ENCODE measurements at places on chromosomes 7 and 10.

DNA sequence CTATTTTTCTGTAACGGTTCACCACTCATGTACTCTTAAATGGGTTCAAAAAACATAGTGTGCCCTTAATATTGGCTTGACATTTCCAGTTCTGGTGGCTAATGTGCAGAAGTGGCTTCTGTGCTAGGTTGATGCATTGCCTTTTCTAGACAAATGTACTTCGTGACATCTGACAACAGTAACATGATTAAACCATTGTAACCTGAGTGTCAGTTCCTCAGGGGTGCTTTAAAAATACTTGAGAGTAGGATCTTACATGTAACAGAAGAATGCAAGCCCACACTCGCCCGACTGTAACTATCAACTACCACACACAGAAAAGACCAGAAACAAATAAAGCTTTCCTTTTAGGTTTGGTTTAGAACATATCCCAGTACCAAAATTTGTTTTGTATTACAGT, 393.4 kb upstream of the NFE2L3 start:
- DNase-seq: no peak

DNA sequence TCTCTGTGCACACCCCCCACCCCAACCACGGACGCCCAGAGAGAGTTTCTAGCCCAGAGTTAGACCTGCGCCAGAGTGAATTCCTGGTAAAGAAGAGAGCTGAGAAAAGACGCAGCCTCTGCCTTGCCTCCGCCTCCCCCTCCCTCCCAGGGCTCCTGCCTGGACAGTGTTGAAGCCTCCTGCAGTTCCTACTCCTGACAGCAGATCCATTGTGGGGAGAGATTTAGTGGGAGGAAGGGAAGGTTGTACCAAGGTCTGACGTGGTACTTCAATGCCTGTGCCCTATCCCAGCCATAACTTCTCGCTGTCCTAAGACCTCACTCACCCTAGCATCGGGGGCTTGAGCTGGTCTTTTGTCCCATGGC, 952 bp downstream of the SRRM3 start:
- DNase-seq: no peak

- DNase-seq: no peak
These were observed 622 bp upstream of the P4HA1 start for GRCh38 chr10:73097305-73097670.

GRCh38 chr7:107744345-107744750, 406 bp downstream of the CBLL1 start:
- DNase-seq: no peak

GRCh38 chr7:128003167-128003566, 28.1 kb downstream of the LRRC4 start:
- DNase-seq: no peak

DNA sequence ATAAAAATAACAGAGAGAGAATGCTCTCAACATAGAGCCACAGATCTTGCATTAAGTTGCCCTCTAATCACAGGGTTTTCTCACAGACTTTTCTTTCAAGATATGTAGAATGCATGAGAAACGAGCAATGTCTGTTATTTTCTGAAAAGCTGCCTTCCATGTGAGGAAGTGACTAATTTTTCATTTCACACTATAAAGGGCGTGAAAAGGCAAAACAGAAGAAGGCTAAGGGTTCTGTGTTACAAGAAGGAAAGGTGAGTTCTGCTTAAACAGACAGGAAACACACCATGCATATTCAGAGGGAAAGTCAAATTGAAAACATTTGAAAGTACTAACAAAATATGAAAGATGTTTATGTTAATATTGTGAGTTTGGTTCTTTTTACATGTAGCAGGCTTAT, 189.2 kb downstream of the SEMA3D start:
- no peak for DNase-seq

- DNase-seq: no peak
These were observed 114.0 kb upstream of the INSYN2A start for GRCh38 chr10:127310430-127310829.

GRCh38 chr7:16881844-16882243, at the start of gene AGR3:
Gene AGR3 (minus strand): TSS chr7:16881983. CDS start chr7:16878618, 3,365 bp downstream.
- no peak for DNase-seq

DNA sequence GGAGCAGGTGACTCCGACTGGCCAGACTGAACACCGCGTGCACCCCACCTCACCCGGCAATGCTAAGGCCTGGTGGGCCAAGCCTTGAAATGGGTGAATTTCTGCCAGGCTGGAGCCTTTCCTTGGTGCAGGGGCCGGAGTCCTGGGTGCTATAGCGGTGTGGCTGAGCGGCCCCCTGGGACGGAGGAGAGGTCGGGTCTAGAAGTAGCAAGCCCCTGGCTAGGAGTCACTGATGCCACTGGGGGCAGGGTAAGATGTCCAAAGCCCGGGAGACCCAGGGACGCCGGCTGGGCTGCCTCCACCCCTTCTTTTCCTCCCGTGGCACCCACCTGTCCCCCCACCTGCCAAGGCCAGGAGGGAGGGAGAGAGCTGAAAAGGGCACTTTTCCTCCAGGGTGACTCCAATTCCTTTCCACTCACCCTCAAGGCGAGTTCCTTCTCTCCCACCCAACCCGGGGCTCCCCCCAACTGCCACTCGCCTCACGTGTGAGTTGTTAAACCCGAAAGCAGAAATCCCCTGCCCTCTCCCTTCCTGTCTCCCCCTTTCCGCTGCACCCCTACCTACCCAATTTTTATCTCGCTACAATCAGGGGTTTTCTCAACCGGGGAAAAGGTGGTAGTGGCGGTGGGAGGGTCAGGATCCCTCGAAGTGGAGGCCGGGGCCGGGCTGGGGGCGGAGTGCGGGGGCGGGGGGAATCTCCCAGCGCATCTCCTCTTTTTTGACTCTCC, 6.0 kb upstream of the GATA3 start:
- no peak for DNase-seq

DNA sequence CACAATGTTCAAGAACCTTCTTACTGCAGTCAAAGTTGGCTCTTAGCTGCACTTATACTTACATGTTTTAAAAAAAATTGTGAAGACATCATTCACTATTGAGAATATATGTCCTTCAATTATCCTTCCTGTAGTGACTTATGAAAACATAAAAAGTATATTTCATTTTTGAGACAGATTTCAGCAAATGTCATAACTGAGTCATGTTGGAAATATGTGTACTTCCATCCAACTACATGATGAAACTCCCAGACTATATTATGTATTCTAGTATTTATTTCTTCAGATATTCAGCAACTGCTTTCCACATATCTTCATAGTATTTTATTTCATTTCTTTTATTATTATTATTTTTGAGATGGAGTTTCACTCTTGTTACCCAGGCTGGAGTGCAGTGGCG, 160.2 kb downstream of the ARHGAP12 start:
- no peak for DNase-seq

- DNase-seq: no peak
These were observed 264.2 kb downstream of the HPSE2 start for GRCh38 chr10:98971464-98971863.

GRCh38 chr10:123241391-123242141, 87.4 kb downstream of the BUB3 start:
- DNase-seq: no peak

- DNase-seq: no peak
These were observed 106.7 kb downstream of the GPR26 start for GRCh38 chr10:123772645-123773508.

DNA sequence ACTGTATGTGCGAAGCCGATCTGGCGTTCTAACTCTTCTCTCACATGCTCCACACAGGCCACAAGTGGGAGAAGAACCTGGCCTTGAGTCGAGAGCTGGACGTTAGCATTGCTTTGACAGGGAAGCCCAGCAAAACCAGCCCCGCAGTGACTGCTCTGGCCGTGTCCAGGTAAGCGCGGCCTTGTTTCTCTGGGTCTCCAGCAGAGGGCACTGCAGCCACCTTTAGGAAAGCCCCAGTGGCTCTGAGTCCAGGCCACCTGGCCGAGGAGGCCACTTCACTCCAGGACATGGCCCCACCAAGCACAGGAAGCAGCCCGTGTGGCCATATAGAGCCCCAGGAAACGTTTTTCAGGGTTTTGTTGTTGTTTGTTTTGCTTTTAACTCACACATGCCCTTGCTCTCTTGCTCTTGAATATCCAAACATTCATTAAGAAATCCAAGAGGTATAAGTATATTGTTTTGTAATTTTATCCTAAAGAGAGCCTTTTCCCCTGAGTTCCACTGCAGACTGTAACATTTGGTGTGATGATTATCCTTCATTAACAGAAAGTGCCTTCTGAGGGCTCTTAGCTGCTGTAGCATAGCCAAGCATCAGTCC, 41.8 kb upstream of the LRRC18 start:
- DNase-seq: peak; percentile 74

GRCh38 chr7:129684777-129685176, 73.3 kb downstream of the NRF1 start:
- DNase-seq: no peak

DNA sequence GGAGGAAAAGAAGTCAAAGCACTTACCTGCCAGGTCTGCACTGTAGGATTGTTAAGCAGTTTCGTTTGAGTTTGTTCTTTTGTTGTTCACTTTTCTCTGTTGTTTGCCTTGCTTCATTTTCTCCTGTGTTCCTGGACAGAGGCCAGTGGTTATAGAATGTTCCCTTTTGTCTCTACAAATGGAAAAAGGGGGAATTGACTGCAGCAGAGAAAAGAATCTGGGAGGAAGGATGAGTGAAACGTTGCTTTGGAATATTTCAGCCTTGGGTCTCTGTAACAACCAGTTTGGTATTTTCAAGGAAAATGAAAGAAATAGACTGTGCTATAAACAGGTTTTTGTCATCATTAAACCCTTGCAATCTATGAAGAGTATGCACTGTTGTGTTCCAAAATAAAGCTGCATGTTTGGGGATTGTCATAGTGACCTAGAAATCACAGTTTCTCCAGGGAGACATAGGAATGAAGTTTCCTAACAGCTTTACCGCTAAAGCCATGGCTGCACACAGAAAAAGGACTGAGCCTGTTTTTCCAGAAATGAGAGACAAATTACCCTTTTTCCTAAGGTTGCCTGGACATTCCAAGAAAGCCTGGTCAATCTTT, 60.8 kb upstream of the HABP2 start:
- peak; percentile 14 for DNase-seq

DNA sequence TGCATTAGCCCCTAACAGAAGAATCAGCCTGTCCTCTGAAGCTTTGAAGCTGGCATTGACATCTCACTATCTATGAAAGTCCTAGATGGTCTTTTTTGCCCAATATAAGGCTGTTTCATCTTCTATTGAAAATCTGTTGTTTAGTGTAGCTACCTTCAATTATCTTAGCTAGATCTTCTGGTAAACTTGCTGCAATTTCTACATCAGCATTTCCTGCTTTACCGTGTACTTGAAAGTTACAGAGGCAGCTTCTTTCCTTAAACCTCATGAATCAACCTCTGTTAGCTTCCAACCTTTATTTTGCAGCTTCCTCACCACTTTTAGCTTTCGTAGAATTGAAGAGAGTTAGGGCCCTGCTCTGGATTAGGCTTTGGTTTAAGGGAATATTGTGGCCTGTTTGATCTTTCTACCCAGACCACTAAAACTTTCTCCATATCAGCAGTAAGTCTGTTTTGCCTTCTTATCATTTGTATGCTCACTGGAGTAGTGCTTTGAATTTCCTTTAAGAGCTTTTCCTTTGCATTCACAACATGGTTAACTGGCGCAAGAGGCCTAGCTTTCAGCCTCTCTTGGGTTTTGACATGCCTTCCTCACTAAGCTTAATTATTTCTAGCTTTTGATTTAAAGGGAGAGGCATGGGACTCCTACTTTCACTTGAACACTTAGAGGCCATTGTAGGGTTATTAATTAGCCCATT, 32.5 kb downstream of the ARID5B start:
- no peak for DNase-seq

GRCh38 chr10:27794157-27794556, 48.5 kb upstream of the MKX start:
- DNase-seq: no peak

- DNase-seq: no peak
These were observed 107.1 kb upstream of the TMEM106B start for GRCh38 chr7:12103948-12104347.

DNA sequence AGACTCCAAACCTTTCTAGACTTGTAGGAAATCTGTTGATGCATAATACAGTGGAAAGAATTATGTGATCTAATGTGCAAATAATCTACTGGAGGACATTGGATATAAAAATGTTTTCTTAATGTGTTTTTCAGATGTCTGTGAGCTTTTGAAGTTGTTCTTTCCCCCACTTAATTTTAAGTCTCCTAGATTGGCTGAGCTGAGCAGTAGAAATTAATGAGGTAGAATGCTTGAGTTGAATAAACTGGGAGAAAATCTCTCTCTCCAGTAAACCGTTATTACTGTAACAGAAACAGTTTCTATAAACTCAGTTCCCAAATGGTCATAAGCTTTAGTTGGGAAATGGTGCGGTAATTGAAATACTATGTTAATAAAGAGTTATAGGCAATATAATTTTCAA, 15.7 kb downstream of the CSGALNACT2 start:
- no peak for DNase-seq

DNA sequence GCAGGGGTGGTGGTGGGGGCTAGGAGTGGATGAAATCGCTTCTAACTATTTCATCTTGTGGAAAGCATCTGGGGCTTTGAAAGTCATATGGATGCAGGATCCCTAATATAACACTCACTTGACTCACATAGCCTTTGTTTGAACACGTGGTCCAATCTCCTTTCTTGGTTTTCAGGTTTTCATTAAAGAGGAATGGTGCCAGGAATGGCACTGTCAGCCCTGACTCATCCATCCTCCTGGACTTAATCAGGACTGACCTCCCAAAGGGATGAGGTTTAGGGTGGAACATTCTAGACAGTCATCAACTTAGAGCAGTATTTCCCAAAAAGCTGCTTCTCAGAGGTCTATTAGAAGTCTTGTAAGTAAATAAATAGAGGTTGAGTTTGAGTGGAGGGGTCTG, 162.0 kb upstream of the PLXNA4 start:
- DNase-seq: peak; percentile 77

DNA sequence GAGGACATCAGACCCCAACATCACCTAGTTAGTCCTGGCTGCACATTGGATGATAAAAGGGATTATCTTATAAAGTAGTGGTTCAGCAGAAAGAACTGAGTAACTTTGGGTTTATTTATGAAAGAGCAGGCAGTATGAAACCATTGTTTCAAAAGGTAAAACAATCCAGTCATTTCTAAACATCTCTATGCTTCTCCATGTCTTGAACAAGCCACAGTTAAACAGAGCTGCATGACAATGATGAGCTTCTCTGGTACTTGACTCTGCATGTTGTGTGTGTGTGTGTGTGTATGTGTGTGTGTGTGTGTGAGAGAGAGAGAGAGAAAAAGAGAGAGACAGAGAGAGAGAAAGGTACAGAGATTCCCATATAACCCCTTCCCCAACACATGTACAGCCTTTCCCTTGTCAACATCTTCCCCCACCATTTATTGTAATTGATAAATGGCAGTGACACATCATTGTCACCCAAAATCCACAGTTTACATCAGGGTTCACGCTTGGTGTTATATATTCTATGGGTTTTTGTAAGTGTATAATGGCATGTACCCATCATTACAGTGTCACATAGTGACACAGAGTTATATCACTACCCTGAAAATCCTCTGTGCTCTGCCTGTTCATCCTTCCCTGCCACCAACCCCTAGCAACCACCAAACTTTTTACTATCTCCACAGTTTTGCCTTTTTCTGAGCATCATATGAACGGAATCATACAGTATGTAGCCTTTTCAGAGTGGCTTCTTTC, 32.8 kb upstream of the SLC18A3 start:
- no peak for DNase-seq
